EH (cell line): ENCODE measurements at places on chromosomes 5 and 9.

GRCh38 chr9:99506747-99507348 is 284.8 kb downstream of the SEC61B start:
- peak; percentile 93 for DNase-seq

GRCh38 chr5:7420510-7421280 is 24.8 kb downstream of the ADCY2 start:
- no peak for DNase-seq

GRCh38 chr9:38205279-38205678 is 136.3 kb upstream of the SHB start:
- DNase-seq: peak; percentile 18

DNA sequence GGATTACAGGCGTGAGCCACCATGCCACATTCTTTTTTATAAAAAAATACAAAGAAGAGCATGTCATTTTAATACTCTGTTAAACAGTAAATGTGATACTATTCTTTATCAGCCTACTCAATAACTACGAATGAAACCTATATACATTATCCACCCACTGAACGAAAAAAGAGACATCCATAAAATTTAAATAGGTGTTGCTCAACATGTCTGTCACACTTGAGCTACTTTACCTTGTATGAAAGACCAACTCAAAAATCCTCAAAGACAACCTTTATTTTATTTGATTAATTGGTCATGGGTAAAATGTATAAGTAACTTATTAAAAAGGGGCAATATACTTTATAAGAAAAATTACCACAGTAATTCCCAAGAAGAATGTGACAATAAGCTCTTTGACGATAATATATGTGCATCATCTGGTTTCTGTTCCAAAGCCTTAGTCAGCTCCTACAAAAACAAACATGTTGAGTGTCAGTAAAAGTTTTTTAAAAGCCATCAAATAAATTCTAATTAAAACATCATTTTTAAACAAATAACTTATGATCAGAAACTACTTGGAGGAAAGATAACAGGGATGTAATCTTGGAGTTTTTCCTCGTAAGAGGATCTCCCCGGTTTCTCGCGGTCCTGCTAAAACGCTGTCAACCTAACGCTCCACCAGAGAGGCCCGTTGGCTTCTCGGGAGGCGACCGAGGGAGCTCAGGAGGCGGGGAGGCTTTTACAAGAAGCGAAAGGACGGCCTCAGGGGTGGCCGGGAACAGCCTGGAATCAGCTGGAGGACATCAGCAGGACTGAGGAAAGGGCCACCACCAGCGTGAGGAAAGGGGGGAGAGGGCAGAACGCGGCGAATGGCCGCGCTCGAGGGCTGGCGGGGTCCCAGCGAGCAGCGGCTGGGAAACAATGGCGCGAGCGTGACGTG is 13.5 kb upstream of the ANKRD18B start:
- DNase-seq: peak; percentile 76

GRCh38 chr5:154519359-154519758 is 41.3 kb upstream of the HAND1 start:
- DNase-seq: peak; percentile 56

- peak; percentile 48 for DNase-seq
These were observed 174.9 kb upstream of the HMHB1 start for GRCh38 chr5:143636931-143637528.
